Naive thymus-derived CD4-positive, alpha-beta T cell (primary cell): ENCODE measurements at places on chromosomes 2 and 18. TPM values are rescaled to one million over a fixed set of nuclear protein-coding genes. Genes with fewer than 3 reads are reported as not detected.

The CRACDL gene
- 0.79 TPM for total RNA-seq

The ERBB4 gene
- not detected in 2 replicates for total RNA-seq

The PCARE gene
- not detected for total RNA-seq

The IL1F10 gene
- not detected for total RNA-seq

The TDRD15 gene
- not detected for total RNA-seq

The ACADL gene
- total RNA-seq, result not detected

The YES1 gene
- 14.7 TPM for total RNA-seq

The STPG4 gene
- total RNA-seq, result 0.24 TPM

The MEP1B gene
- total RNA-seq, result not detected

The SLC30A3 gene
- total RNA-seq, result not detected

The VAMP5 gene
- 37.0 TPM for total RNA-seq

The OSBPL6 gene
- 0.48 TPM for total RNA-seq

The ST8SIA5 gene
- 0.11 TPM for total RNA-seq

The GALNT13 gene
- total RNA-seq, result not detected

The PRKAG3 gene
- not detected for total RNA-seq

The CD207 gene
- not detected for total RNA-seq

The SP5 gene
- total RNA-seq, result not detected

The CHST9 gene
- not detected for total RNA-seq

The CKAP2L gene
- 0.69 TPM for total RNA-seq

The PLB1 gene
- total RNA-seq, result 4.3 TPM

The RAB31 gene
- 2.3 TPM for total RNA-seq

The NYAP2 gene
- total RNA-seq, result not detected

The POTEI gene
- total RNA-seq, result not detected in 2 replicates

The SERPINB3 gene
- not detected for total RNA-seq
